ENCODE measurements at places on chromosomes 11 and 22.
A peak's percentile ranks its signal among the peaks of the same experiment; 100 is the strongest.

GRCh38 chr11:132691848-132692550 is 840.3 kb downstream of the OPCML start:
- H3K36me3 ChIP-seq, result no peaks in the 10 kb centered on the region
- no peaks in the 10 kb centered on the region for H3K4me1 ChIP-seq
- no peaks in the 10 kb centered on the region for H3K27me3 ChIP-seq
- no peak overlapping the region for H3K4me3 ChIP-seq
- no peak for DNase-seq

- H3K27ac ChIP-seq, result no peak overlapping the region
- H3K4me1 ChIP-seq, result no peaks in the 10 kb centered on the region
- no peaks in the 10 kb centered on the region for H3K36me3 ChIP-seq
- no peak for DNase-seq
- H3K4me3 ChIP-seq, result no peak overlapping the region
These were observed 613.3 kb downstream of the TBC1D22A start for GRCh38 chr22:47375621-47376321.

DNA sequence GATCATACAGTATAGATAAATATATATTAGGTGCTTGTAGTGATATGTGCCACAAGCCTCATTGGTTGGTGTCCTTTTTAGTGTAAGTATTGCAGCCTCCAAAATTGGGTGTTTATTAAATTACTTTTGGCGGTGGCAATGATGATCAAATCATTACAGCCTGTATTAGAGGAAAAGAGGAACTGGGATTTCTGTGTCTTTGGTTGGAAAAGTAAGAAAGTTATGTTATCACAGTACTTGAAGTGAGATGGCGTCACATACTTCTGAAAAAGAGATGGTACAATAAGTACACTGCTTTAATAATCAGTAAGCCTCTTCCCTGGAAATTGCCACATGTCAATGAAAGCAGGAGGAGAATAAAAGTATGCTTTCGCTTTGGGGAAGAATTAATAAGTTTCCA is 523 bp upstream of the MPZL3 start:
- H3K36me3 ChIP-seq, result no peaks in the 10 kb centered on the region
- peak overlapping the region; percentile 94 for H3K27ac ChIP-seq
- H3K4me1 ChIP-seq, result peaks cover 5% of the 10 kb centered on the region
- peak overlapping the region; percentile 73 for H3K4me3 ChIP-seq
- H3K27me3 ChIP-seq, result no peaks in the 10 kb centered on the region

GRCh38 chr11:84524422-84525051 is 1102.6 kb downstream of the DLG2 start:
- H3K27me3 ChIP-seq, result no peaks in the 10 kb centered on the region
- no peak for DNase-seq
- no peak overlapping the region for H3K4me3 ChIP-seq
- no peaks in the 10 kb centered on the region for H3K4me1 ChIP-seq
- no peak overlapping the region for H3K27ac ChIP-seq
- no peaks in the 10 kb centered on the region for H3K36me3 ChIP-seq

GRCh38 chr11:132821014-132821413 is 711.3 kb downstream of the OPCML start:
- no peak overlapping the region for H3K27ac ChIP-seq
- no peaks in the 10 kb centered on the region for H3K36me3 ChIP-seq
- no peaks in the 10 kb centered on the region for H3K4me1 ChIP-seq
- H3K27me3 ChIP-seq, result no peaks in the 10 kb centered on the region

DNA sequence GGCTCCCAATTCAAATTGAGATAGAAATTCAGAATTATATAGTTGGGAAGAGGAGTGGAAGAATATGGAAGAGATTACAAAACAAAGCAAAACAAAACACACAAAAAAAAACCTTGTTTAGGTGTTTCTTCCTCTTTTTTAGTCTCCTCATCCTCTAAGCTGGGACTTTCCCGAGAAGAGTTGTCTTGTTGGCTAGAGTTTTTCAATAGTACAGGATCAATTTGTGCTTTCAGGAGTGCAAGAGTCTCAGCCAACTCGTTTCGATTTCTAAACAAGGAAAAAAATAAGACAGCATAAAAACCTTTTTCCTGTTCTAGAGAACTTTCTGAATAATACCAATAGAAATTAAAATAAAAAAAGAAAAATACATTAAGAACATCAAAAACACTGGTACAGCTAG is 87.8 kb upstream of the CLNS1A start:
- no peak for DNase-seq
- H3K4me1 ChIP-seq, result no peaks in the 10 kb centered on the region
- no peaks in the 10 kb centered on the region for H3K27me3 ChIP-seq
